ENCODE measurements at places on chromosomes 12 and 14.

- no peak for DNase-seq
Measured at GRCh38 chr14:85620947-85621346, 91.0 kb downstream of the FLRT2 start.

- no peak for DNase-seq
Measured at GRCh38 chr12:107544937-107545336, 140.7 kb upstream of the PWP1 start.

DNA sequence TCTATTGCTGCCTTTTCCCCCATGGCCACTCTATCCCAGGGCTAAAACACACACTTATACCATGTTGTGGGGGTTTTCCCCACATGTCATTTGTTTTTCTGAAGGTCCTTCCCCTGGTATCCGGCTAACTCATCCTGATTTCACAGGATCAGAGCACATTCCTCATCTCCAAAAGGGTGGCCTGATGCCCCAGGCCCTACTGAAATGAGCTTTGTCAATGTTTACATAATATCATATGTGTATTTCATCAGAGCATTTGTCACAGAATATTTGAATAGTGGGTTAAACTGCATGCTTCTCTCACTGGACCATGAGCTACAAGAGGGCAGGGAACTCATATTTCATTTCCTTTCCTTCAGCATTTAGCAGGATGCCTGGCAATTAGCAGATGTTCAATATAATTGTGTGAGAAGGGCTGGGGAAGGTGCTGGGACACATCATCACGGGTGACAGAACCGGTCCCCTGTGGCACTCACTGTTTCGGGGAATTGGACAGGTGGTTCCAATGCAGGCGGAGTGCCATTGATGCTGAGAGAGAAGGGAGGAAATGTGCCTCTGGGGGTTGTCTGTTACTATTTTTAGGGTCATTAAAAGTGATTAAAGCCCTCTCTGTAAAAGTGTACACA, 26.8 kb downstream of the EMP1 start:
- DNase-seq: no peak

DNA sequence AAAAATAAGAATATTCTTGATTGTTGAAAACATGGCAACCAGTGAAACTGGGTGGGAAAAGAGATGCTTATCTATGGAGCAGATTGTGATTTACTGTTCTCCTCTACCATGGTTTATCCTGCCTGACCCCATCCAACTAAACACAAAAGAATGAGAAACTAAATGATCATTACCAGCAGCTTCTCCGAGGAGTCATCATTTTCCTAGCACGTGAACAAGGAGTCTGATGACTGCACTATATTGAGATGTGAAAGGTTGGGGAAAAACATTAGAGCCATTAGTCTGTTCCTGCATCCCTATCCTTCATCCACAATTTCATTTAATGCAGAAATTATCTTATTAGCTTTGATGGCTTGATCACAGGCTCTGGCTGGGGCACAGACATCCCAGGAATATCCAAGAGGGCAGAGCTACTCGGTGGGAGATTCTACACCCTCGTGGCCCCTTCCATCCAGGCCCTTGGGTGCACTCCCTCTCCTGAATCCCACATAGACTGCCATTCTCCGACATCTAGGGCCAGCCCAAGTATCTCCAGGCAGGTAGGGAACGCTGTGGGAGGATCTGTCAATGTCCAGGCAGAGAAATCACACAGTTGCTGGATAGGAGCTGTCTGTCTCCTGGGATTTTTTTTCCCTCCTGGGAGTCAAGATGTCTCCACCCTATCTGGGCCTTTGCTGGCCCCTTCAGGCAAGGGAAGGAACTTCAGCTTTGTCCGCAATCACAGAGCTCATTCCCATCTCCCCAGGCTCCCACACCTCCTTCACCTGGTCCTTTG, 43.3 kb upstream of the DHRS4 start:
- DNase-seq: no peak

DNA sequence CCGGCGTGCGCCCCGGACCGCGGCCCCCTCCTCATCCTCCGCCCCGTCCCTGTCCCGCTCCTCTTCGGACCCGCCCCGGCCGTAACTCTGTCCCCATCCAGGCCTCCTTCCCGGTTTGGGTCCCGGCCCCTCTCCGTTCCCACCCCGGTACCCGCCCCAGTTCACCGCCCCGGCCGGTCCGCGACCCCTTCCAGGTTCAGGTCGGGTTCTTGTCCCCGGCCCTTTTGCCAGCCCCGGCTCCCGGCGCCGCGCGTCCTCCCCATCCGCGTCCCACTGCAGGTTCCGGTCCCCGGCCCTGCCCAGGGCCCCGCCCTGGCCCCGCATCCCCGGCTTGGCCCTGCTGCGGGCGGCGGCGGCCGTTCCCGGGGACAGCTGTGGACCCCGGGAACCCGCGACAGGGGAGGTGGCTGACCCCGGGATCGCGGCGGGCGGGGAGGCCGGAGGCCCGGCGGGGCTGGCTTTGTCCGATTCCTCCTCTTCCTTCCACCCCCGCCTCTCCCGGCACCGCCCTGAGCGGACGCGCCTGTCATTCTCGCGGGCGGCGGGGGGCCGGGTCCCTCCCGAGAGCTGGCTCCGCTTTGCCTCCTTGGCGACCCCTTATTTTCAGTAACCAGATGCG, 601 bp downstream of the KLC1 start:
- DNase-seq: peak; percentile 78

DNA sequence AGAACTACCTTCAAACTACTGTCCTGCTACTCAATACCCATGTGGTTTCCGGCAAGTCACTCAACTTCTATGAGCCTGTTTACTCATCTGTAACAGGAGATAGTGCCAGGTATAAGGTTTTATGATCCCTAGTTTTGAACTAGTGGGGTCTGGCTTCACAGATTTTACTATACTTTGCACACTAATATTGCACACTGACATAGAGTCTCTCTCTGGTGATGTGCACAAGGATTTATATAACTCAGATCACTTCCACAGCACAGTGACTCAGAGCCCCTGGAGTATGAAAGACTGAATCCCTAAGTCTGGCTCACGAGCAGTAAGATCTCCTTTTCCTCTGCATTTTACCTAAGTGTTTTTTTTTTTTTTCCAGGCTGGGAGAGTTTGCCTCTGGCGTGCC, 69.7 kb upstream of the SLC38A2 start:
- DNase-seq: no peak

- no peak for DNase-seq
Measured at GRCh38 chr12:112555621-112556233, 137.0 kb downstream of the PTPN11 start.
